ENCODE measurements at places on chromosomes 13 and 19.

- DNase-seq, result no peak
These were observed 443.4 kb downstream of the TBC1D4 start for GRCh38 chr13:75038393-75039113.

GRCh38 chr13:107348471-107348870 lies 780.5 kb upstream of the ARGLU1 start:
- DNase-seq, result no peak

DNA sequence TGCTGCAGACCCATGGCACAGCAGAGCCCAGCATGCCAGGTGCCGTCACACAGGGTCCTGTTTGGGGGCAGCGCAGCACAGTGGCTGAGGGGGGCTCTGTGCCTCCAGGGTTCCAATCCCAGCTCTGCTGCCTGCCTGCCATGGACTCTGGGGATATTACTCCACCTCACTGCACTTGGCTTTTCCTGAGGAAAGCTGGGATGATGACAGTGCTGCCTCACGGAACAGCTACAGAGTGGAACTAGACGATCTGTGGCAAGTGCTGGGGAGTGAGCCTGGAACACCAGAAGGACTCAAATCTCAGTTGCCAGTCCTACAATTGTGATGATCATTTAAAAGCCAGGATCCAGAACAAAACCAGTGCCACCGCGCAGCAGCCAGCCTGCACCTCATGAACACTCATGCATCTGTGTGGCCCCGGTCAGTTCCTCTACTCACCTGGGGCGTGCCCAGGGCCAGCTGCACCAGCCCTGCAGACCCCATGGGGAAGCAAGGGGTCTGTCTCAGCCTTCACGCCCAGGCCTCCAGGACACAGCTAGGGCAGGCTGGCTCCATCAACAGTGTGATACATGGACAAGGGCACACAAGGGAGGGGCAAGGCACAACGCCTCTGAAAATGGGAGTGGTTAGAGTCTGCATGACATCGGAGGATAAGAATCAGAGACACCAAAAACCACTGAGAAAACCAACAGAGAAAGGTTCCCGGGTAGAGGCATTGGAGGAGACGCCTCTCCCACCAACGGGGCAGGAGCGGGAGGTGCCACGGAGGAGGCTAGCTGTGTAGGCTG lies 55.2 kb downstream of the ATP7B start:
- DNase-seq, result no peak

- no peak for DNase-seq
These were observed 20.5 kb upstream of the PLAUR start for GRCh38 chr19:43690444-43690843.

- DNase-seq, result no peak
These were observed 111.2 kb upstream of the MBNL2 start for GRCh38 chr13:97110936-97111335.

Measured in Caco-2 (cell line).